ENCODE measurements at places on chromosomes 3 and 15.
A peak's percentile ranks its signal among the peaks of the same experiment; 100 is the strongest.

GRCh38 chr3:39106281-39106811 lies 1.1 kb downstream of the GORASP1 start:
- DNase-seq = no peak

GRCh38 chr3:122409446-122409845 lies 6.4 kb downstream of the WDR5B start:
- no peak for DNase-seq

DNA sequence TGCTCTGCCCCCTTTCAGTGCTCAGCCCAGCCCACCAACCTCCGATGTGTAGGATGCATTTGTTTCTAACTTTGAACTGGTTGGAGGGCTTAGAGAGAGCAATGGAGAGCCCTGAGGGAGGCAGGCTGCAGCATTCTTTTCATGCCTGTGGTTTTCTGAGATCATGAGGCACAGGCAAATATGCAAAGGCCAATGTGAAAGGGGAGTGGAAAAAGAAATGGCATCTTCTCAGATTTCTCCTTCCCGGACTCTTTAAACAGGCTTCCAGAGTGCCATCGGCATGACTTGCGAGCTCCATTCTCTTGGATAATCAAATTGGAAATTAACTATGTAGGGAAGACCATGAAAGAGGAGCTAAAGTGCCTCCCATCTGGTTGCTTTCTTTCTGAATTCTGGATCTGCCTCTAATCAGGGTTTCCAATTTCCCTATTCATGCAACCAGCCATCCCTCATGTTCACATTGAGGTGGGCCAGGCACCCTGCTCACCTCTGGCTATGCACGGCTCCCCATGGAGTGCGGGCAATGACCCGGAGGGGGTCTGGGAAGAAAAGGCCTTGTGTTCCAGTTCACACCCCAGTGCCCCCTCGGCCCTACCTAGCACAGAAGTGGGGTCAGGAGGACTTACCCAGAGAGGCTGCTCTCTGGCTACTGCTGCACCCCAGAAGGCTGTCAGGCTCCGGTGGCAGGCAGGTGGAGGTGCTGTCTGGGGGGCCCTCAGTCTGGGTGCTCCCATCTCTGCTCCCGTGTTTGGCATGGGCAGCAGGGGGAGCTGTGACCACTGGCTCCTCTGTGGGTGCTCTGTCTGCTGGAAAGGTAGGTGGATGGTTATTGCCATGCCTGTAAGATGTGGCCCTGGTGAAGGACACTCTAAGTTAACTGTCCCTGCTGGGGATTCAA lies 16.1 kb downstream of the AMOTL2 start:
- no peak for DNase-seq

DNA sequence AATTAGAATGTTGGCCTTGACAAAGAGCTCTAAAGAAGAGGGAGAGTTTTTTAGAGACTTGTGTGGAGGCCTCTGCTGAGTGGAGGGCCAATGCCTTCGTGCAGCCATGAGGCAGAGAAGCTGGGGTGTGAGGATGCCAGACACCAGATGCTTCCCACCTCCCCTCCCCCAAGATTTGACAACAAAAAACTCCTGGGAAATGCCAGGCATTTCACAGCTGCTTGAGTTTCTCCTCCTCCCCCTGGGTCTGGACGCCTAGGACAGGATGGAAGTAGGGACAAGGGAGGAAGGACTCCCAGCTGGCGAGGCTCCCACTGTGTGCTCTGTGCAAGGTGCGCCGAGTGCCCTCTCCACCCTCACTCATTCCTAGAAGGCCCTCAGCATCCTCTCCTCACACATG lies 20.1 kb downstream of the TGM4 start:
- no peak for DNase-seq

DNA sequence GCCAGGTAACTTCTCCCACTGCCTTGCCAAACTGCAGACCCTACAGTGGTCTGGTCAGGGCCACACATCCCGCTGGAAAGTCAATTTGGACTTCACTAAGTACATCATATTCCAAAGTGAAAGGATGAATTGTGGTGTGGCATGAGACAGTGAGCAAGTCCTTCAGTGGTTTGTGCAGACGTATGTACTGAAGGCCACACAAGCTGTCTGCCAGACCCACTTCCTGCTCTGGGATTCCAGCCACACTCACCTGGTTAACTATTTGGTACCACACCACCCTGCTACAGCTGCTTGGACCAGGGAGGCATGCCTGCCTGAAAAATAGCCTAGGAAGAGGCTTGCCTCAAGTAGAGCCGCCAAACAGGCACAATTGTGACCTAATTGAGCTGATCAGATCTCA lies 94.1 kb upstream of the STRIT1 start:
- no peak for DNase-seq

- DNase-seq = no peak
Measured at GRCh38 chr15:57354436-57355123, 21.7 kb upstream of the CGNL1 start.

GRCh38 chr3:121748680-121749275 lies 763 bp downstream of the GOLGB1 start:
- DNase-seq = peak; percentile 5

DNA sequence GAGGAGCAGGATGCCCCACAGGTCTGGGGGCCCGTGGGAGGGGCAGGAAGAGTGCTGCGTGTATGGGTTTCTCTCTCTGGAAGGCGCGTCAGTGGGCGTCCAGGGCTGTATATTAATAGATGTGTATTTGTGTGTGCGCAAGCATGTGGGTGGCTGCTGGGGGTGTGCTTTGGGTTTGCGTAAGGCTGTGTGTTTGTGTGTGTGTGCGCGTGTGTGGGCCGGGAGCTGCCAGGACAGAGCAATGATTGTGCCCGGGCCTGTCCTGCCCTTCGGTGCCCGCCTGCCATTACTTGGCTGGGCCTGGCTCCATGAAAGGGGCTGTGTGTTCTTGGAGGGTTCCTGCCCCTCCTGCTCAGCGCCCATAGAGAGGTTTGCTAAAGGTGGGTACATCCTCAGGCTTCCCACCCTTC lies 16.3 kb downstream of the CSPG4 start:
- no peak for DNase-seq

DNA sequence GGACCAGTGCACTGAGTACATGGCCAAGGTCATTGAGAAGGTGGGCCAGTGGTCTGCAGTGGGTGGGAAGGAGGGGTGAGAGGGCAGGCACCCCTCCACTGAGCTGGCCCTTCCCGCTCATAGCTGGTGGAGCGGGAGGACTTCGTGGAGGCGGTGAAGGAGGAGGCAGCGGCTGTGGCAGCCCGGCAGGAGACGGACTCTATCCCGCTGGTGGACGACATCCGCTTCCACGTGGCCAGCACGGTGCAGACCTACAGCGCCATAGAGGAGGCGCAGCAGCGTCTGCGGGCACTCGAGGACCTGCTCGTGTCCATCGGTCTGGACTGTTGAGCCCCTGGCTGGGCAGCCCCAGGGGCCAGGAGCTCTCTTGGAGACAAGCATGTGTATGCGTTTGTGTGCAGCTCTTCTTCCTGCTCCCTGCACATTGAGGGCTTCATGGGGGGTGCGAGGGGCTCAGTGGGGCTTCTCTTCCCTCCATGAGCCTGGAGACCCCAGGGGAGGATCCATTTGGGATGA lies 7.5 kb downstream of the ABTB1 start:
- DNase-seq = no peak

DNA sequence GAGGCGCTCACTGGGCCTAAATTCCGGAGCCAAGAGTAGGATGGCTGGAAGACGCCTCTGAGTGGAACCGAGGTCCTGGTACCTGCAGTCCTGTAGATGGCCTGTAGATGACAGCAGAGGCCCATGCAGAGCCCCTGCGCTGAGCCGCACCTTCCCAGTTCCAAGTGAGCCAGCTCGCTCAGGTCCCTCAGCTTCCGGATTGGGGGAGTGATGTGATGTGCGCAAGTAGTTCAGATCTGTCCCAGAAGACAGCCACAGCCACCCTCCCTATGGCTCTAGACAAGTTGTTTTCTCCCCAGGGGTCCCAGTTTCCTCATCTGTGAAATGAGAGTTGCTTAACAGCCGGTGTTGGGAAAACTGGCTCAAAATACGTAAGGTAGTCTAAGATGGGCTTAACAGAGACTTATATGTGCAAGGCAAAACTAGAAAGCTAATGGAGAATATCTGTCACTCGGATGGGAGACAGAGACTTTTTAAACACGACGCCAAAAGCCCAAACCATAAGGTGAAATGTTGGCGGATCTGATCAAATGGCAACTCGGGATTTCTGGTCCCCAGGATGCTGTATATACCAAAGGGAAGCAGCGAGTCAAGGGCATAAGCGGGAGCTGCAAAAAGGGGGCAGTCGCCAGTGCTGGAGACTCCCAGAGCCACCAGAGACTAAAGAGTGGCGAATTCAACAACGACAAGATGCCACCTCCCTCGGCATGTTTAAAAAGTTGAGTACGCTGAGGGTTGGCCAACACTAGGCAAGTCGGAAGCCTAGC lies 765 bp upstream of the MAPKAPK3 start:
- peak; percentile 77 for DNase-seq

- DNase-seq = no peak
Measured at GRCh38 chr15:46961795-46962194, 755.5 kb upstream of the SEMA6D start.

- DNase-seq = no peak
Measured at GRCh38 chr3:99866261-99866761, 48.6 kb downstream of the CMSS1 start.

DNA sequence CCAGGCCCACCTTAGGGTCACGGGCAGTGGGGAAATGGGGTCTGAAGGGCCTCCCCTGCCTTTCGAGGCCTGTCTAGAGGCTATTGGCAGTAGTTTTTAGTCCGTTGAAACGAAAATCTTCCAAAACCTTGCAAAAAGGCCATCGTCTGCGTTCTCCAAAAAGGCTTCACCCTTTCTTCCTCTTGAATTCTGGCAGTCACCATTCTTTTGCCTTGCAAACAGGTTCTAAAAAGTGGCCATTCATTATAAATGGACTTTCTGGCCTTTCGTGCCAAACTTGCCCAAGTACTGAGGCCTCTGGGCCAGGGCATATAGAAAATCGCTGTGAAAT lies 367 bp upstream of the TARS3 start:
- no peak for DNase-seq

DNA sequence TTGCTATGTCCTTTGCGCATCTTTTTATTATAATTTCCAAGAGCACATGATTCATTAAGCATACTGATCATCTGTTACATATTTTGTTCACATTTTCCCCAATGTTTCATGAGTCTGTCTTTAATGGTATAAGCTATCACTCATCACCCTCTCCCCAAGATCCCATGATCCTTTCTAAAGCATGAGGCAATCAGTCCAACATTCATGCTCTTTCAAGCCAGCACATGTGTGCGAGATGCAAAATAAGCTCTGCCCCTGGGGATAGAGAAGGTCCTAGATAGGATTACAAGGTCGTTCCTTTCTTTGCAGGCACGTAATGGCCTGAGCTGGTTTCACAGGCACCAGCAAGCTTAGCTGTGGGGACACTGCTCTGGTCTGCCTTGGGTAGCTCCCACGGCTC lies 32.2 kb upstream of the B3GNT5 start:
- no peak for DNase-seq

- DNase-seq = no peak
Measured at GRCh38 chr3:43785551-43785950, 94.8 kb downstream of the ABHD5 start.

DNA sequence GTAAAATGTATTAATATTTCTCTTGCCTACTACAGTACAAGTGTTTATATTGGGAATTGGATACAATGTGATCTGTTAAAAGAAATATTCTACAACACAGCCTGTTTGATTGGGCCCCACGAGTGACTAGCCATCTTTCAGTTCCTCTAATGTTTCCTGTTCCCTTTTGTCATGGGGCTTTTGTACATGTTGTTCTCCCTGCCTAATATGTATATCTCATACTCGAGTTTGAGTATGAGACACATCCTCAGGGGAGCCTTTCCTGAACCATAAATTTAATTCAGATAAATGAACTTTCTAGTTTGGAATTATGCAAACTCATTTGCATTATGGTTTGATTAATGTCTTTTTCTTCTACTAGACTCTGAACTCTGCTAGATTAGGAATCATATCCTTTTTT lies 65.5 kb downstream of the MEF2A start:
- no peak for DNase-seq

- DNase-seq = no peak
Measured at GRCh38 chr15:71249986-71250385, 134.7 kb downstream of the THSD4 start.

- DNase-seq = no peak
Measured at GRCh38 chr3:85781806-85782205, 823.0 kb downstream of the CADM2 start.

- no peak for DNase-seq
Measured at GRCh38 chr3:114428044-114428595, 134.3 kb downstream of the TIGIT start.

DNA sequence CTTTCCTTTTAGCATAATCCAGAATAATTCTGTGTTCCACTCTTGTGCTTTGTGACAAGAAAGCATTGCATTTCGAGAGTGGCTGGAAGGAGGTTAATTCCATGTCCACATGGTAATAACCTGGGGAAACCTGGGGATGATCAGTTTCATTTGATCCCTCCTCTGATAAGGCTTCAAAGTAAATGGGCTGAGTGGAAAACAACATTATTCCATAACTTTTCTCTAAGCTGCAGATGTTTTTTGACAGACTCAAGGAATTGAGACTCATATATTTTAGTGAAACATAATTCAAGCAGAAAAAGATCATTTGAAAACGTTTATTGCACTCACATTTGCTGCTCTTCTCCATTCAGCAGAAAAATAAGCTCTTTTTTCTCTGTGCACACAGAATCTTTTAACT lies 44.6 kb downstream of the ROBO2 start:
- DNase-seq = no peak

DNA sequence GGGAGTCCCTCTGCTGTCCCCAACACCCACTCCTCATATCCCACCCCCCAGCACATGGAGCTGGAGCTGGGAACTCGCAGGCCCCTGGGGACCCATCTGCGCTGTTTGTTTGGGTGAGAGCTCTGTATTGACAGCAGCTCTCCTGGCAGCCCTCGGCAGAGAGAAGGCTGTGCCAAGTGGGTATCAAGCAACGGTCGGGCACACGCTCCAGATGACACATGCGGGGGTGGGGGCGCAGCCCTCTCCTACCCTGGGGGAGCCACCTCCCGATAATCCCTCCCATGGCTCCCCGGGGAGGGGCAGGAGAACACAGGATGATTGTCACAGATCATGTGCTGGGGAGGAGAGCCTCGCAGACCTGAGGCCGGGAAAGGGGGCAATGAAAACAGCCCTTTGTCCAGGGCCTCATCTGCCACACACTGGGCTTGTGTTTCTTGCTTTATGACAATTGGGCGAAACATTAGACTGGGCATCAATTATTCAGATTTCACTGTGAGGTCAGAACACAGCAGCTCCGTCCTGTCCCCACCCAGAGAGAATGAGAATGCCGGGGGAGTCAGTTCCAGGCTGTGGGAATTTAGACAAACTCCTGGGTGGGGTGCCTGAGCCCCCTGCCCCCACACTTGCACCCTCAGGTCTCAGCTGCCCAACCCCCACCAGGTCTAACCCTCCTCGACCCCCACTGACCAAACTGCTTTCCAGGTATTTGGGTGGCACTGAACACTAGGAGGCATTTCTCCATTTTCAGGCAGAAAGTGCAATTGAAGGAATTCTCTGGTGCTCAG lies 46.4 kb upstream of the KLF13 start:
- DNase-seq = no peak

DNA sequence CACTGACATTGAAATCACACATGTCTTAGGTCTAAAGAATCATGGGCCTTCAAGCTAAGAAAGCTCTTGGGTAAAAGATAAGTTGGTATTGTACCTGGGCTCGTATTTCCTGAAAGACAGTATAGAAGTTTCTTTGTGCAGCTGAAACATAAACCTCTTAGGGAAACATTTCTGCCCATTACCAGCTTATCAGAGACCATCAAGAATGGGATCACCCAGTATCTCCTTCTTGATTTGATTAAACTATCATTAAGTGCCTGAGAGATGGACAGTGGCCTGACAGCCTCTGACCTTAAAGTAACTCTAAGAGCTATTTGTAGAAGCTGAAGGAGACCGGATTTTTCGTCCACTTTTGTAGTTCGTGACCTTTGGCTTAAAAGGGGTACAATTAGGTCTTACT lies 265.3 kb downstream of the ERC2 start:
- DNase-seq = no peak

- peak; percentile 52 for DNase-seq
Measured at GRCh38 chr15:51736751-51737521, 519 bp downstream of the LYSMD2 start.
